ENCODE measurements at places on chromosomes 4 and X. TPM values are rescaled to one million over a fixed set of nuclear protein-coding genes. Genes with fewer than 3 reads are reported as not detected.

Gene KIF4A
- 2.2 TPM for total RNA-seq

Gene C4orf36
- not detected for total RNA-seq

Gene OR13H1
- total RNA-seq = not detected

Gene ARL9
- not detected for total RNA-seq

Gene TSPAN7
- 38.5 TPM for total RNA-seq

Gene CD40LG
- total RNA-seq = not detected

Gene NUDT10
- total RNA-seq = 15.5 TPM

DNA sequence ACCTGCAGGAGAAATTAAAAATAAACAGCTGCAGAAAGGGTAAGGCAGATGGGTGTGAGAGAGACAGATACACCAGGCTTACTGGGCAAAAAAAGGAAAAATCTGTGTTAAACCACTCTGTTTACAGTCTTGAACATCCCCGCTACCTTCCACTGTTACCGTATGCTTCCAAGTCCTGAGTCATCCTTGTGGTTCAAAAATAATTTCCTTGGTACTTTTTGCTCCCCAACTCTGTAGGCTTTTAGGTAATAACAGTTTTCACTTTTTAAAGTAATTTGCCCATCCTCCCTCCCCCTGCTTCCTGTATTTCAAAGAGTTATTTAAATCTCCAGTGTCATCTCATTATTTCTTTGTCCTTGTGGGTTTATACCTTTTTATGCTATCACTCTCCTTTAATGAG, 210.1 kb upstream of the FAT4 start:
- DNase-seq = no peak

DNA sequence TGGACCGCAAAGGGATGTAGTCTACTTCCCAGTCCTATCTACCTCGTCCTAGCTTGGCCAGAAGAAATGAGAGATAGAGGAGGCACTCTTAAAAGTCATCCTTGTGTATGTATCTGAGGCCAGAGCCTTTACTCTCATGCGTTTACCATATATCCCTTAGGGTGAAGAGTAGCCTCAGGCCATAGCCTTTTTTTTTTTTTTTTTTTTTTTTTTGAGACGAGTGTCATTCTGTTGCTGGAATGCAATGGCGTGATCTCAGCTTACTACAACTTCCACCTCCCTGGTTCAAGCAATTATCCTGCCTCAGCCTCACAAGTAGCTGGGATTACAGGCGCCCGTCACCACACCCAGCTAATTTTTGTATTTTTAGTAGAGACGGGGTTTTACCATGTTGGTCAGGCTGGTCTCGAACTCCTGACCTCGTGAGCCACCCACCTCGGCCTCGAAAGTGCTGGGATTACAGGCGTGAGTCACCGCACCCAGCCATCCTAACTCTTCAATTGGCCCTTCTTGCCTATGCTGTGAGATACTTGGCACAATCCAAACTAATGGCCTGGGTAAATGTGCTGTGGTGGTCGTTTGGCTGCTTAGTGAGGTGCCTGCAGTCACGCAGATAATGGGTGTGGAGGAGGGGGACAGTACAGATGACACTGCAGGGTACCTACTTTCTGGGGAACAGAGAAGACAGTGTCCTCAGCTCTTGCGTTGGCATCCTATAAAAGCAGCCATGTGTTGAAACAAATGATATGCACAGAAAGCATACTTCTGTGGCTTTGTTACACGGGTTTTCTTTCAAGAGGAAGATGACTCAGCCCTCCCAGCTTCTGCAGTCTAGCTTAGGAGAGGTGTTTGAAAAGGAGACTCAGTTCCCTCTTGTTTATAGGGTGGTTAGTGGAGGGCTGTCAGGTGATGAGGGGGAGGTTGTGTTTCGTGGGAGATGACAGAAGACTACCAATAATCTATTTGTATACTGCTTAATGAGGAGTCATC, 10.4 kb upstream of the DGAT2L6 start:
- DNase-seq = no peak

- no peak for DNase-seq
Observed at GRCh38 chr4:4555916-4556315, 14.1 kb upstream of the STX18 start.

- no peak for DNase-seq
Observed at GRCh38 chr4:26953770-26954423, 93.3 kb downstream of the STIM2 start.

DNA sequence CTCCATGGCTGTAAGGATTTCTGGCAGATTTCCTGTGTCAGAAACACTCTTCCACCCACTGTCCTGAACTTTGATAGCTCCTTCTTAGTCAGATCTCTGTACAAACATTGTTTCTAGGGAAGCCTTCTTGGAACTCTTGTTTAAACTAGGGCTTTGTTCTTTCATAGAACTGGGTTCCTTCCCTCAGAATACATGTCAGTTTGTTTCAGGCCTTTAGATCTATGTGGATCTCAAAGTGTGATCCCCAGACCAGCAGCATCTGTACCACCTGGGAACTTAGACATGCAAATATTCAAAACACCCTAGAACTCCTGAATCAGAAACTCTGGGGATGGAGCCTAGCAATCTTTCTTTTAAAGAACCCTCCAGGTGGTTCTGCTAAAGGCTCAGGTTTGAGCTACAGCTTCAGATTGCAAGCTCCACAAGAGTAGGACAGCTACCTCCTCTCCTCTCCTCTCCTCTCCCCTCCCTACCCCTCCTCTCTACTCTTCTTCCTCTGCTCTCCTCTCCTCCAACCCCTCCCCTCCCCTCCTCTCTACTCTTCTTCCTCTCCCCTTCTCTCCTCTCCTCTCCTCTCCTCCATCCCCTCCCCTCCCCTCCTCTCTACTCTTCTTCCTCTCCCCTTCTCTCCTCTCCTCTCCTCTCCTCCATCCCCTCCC, 12.7 kb downstream of the RASSF6 start:
- DNase-seq = no peak

- no peak for DNase-seq
Observed at GRCh38 chr4:14539246-14539645, 463.0 kb upstream of the CPEB2 start.

DNA sequence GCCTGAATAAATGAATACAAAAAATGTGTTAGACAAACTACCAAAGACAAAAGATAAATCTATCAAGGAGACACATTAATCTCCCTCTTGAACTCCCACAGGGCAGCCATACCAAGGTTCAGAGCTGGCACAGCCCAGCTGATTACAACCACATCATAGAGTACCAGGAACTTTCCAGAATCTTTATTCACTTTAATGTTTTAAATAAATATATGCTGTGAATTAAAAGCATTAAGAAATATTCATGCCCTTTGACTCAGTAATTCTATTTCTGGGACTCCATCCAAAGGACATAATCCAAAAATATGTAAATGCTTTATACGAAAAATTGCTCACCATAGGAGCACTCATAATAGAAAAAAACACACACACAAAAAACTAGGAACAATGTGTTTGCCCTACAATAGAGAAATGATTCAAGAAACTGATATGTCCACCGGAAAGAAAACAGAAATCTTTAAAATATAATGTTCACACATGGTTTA, 126.0 kb downstream of the LDB2 start:
- no peak for DNase-seq

GRCh38 chr4:39786838-39787237, 88.9 kb downstream of the UBE2K start:
- DNase-seq = no peak

DNA sequence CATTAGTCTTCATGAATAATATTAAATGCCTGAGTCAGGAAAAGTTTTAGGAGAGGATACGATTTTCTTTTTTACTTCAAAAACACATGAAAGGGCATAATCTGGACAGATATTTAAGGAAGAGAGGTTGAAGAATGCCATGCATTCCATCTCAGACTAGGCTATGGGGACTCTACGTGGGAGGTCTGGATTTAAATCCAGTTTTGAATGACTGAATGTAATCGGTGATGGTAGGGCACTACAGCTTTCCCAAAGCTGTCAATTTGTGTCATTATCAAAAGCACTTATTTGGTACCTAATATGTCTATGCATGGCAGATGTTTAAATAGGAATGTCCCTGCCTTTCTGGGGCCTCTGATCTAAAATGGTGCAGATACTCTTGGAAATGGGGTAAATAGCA, 59.3 kb upstream of the RPL34 start:
- DNase-seq = no peak

DNA sequence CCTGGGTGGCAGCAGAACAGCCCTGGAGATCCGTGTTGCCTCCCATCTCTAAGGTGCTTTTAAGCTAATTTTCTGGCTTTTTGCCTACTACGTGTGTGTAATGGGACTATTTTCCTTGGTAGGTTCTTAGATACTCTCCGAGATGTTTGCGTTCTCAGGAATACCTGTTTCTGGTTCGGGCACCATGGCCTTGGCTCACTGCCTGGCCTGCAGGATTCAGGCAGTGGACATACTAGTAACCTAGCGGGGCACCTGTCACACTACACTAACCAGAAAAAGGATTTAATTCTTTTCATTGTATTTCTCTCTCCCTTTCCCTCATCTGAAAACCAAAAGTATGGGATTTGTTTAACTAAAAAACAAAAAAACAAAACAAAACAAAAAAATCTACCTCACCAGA, 29.2 kb downstream of the FHIP1A start:
- no peak for DNase-seq

- DNase-seq = no peak
Observed at GRCh38 chr4:174349156-174349555, 65.4 kb downstream of the CEP44 start.

DNA sequence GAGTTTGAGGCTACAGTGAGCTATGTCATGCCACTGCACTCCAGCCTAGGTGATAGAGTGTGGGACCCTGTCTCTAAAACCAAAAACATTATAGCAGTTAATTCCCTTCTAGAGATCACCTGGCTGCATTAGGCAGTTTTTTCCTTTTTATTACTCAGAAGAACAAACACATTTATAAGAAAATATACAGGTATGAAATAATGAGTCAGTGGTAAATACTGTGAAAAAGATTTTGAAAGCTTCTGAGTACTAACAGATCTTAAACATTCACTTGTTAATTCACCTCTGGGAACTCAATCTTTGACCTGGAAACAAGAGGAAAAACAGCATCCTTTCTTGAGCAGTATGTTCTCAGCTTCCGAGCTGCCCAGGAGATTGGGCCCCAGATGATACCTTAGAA, 64.1 kb downstream of the UCHL1 start:
- no peak for DNase-seq

GRCh38 chr4:94039226-94039625, 168.4 kb upstream of the SMARCAD1 start:
- DNase-seq = no peak

GRCh38 chrX:82658492-82658891, 849.6 kb upstream of the POU3F4 start:
- no peak for DNase-seq

GRCh38 chr4:107261241-107261874, 225.2 kb upstream of the DKK2 start:
- DNase-seq = no peak

- no peak for DNase-seq
Observed at GRCh38 chr4:173538148-173538908, 8.3 kb upstream of the HAND2 start.

- no peak for DNase-seq
Observed at GRCh38 chr4:14910411-14910810, 91.9 kb upstream of the CPEB2 start.

DNA sequence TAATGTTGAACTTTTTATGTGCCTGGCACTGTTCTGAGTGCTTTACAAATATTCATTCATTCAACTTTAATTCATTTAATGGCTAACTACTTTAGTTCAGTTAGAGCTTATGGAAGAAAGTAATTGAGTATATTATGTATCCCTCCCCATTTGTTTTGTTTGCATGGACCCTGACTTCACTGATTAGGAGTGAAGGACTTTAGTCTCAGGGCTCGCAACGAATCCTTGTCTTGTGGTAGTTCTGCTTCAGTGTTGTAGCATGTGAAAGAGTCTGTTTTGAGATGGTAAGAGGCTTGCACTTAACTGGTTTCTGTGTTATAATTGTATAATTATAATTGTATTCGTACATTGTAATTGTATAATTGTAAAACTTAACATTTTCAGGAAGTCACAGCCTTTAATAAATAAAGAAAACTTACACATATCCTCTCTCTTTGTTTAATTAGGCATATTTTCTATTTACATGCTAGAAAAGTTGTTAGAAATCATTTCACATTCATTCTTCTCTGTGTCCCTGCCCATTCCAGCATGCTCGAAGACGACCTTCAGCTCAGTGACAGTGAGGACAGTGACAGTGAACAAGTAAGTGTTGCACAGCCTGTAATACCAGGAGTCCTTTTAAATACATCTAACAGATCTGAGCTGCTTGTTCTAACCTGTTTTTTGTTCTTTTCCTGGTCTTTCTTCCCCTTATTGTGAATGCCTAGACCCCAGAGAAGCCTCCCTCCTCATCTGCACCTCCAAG, 115.1 kb downstream of the KLHL8 start:
- DNase-seq = no peak

DNA sequence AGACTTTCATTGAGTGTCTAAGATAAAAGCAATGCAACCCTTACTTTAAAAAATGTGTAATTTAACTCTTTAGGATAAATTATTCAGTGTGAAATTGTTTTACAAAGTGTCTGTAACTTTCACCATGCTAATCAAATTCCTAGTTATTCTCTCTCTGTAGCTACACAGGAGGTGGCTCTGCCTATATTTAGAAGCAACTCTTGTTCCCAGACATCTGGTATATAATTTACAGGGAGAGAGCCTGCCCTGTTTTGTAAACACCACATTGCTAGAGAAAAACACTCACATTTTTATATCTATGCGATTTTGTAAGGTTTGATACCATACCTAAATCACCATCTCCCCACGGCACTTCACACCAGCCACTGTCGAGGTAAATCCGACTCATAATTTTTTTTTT, 35.5 kb upstream of the SPATA4 start:
- no peak for DNase-seq

- no peak for DNase-seq
Observed at GRCh38 chrX:21972721-21973120, 32.2 kb downstream of the SMS start.

GRCh38 chr4:77375866-77376607, 219.0 kb downstream of the CCNG2 start:
- no peak for DNase-seq

- no peak for DNase-seq
Observed at GRCh38 chr4:54497947-54498346, 159.8 kb upstream of the KIT start.

- DNase-seq = no peak
Observed at GRCh38 chr4:67933755-67934154, 29.5 kb downstream of the TMPRSS11A start.

GRCh38 chrX:133307094-133307493, 88.9 kb upstream of the TFDP3 start:
- DNase-seq = no peak

DNA sequence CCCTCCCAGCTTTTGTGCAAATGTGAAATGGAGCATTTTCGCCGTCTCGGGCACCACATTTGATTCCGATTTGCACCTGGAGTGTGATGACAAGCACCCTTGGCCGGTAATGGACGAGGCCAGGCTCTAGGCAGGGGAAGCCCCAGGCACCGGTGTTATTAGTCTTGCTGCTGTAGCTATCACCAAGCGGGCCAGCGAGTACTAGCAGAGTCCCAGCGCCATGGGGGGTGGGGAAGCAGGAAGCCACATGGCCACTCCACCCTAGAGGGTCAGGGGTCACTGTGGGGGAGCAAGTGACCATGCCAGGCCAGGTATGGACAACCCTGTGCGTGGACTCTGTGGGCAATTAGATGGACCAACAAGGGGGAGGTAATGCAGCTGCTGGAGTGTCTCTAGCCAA, 88.8 kb downstream of the CPZ start:
- DNase-seq = no peak
